NCI-H345 (cell line): ENCODE measurements at places on chromosomes 7 and 10.

GRCh38 chr7:3446786-3447185, 145.7 kb downstream of the SDK1 start:
- no peak for DNase-seq

DNA sequence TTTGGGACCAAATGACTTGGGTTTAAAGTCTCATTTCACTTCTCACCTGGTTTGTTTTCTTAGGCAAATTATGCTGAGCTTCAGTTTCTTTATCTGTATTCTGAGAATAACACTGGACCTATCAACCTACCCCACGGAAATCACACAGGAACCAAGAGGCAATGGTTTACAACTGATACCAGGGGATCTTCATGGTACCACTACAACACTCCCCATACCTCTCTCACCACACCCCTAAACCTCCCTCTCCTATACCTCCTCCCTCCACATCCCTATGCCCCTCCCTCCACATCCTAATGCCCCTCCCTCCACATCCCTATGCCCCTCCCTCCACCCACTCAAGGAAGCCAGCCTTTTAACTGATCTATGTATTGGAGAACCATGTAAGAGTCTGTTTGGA, 9.9 kb downstream of the FAM204A start:
- no peak for DNase-seq

DNA sequence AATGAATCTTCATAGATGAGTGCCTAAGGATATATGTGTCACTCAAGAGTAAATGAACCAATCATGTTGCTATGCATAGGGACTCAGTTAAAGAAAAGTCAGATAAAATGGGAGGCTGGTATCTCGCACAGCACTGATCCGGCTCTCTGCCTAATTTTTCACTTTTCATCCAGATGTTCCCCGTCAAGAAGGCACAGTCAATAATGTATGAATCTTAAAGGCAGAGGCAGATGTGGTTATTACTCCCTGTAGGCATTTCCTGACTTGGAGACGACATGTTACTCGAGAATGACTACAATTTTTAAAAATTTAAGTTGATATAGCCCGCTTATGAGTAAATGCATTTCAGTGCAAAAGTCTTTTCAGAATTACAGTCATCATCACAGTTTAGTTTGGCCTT, 113.6 kb downstream of the TBXAS1 start:
- no peak for DNase-seq

DNA sequence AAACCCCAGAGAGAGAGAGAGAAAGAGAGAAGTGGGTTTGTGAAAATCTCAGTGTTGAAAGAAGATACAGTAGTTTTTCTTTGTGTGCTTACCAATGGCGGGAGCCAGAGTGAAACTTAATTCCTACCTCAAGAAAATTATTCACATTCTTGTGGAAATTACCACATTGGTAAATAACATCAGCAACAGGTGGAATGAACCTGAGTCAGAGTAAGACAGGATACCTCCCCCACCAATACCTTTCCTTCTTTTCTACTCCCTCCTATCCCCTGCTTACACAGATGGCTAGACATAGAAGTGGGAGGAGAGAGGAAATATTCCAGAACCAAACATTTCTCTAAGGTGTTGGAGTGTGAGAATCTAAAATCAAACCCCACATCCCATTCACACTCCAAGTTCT, 793.9 kb downstream of the SORCS3 start:
- no peak for DNase-seq

DNA sequence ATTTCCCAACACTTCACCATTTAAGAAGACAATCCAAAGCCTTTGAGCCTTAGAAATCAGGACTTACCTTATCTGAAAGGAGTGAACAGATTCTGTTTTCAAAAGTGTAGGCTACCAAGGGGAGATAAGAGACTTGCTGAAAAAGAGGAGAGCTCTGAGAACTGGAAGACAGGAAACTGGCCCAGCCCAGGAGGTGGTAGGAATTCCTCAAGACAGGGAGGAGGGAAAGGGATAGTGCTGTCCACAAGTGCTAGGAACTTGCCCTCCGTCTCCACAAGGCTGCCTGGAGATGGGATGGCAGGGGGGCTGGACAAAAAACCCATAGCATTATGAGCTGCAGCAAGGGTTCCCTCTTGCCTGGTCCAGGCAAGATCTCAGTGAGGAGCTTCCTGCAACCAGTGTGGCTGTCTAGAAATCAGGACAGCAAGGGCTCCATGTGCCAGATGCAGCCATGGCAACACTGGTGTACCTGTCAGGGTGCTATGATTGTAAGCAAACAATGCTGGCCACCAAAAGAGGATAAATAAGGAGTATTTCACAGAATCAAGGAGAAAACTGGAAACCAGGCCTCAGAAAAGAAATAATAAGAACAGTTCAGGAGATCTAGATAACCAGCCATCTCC, 22.7 kb upstream of the FRMD4A start:
- DNase-seq: no peak

DNA sequence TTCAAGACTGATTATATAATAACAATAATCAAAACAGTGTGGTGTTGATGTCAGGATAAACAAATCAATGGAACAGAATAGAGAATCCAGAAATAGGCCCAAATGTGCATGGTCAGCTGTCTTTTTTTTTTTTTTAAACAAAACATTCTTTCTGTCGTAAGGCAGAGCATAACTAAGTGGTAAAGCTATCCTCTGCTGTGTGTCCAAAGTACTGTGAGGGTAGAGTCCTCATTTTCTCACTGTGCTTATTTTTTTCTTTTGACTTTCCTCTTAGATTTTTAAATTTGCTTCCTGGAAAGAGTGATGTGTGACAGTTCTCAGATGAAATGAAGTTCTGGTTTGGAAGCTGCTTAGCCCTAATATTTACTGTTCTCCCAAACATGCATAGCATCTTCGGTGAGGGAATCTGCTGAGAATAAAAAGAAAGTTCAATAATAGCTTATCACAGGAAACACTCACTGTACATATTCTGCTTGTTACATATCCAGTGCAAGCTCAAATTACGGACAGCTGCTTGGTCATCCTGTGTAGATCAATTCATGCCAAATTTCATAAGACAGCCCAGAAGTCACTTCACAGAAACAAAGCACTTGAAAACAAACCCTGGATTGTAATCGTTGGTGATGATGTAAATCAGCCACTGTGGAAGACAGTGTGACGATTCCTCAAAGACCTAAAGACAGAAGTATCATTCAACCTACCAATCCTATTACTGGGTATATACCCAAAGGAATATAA, 423.9 kb downstream of the NEBL start:
- no peak for DNase-seq

- DNase-seq: no peak
These were observed 199.1 kb downstream of the CALN1 start for GRCh38 chr7:72213081-72213480.

- DNase-seq: no peak
These were observed 27.8 kb downstream of the KLF6 start for GRCh38 chr10:3757250-3757637.

DNA sequence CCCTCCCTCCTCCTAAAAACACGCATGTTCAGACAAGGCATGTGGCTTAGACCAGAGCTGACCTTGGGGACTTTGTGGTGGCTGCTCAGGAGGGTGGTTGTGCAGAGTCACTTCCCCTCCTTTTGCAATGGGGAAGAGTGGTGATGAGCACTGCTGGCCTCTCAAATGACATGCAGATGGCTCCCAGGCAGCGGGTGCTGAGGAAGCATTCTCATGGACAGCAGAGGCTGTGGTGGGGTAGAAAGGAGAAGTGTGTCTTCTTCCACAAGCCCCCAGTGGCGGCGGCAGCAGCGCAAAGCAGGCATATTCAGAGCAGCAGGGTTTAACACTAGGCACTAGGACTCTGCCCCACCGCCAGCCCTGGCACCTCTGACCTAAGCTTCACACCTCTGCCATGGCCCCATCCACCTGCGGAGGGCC, 105.9 kb upstream of the ANLN start:
- DNase-seq: no peak

DNA sequence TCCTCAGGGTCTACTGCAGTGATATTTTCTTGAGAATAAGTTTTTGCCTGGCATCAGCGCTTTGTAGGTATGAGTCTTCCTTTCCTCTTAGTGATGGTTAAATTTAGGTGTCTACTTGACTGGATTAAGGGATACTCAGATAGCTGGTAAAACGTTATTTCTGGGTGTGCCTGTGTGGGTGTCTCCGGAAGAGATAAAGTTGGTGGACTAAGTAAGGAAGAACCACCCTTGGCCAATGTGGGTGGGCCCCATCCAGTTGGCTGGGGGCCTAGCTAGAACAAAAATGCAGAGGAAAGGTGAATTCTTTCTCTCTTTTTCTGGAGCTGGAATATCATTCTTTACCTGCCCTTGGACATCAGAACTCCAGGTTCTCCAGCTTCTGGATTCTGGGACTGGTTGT, 138.8 kb downstream of the ADCYAP1R1 start:
- no peak for DNase-seq

- no peak for DNase-seq
These were observed 184.5 kb upstream of the CXCL12 start for GRCh38 chr10:44569193-44570091.

GRCh38 chr7:6389728-6390127, 58.0 kb downstream of the DAGLB start:
- DNase-seq: no peak

- no peak for DNase-seq
These were observed 194.8 kb upstream of the ZNF32 start for GRCh38 chr10:43843321-43844101.

DNA sequence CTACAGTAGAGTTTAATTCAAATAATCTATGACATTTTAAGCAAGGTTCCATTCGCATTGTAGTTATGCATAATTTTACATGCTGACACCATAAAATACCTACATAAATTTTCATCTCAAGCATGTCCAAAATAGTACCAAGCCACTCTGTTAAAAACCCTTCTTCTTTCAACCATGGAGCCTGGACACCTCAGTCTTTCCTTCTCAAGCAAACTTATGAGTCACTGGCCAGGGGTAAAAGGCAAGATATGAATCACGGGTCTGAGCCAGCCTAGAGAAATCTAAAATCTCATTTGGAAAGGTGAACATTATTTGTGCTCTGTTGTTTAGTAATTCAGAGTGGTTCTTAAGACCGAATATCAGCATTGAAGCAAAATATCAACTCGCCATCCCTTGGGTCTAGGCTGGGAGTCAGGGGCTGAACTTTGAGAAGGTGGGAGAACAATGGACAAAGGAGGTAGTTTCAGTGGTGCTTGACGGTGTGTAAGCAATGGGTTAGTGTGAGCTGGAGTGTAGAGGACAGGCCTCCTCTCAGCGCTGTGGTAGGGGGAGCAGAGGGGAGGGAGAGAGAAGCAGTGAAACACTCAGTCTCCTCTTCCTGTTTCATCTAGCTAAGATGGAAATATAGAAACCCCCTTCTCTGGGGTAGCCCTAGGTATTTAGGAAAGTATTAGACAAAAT, 19.1 kb upstream of the GPAM start:
- no peak for DNase-seq

- DNase-seq: no peak
These were observed 132.9 kb upstream of the ANK3 start for GRCh38 chr10:60522617-60523016.
